ENCODE measurements at places on chromosomes 12 and 14.

GRCh38 chr12:48990552-48990951 is 8.6 kb downstream of the DDN start:
- DNase-seq, result no peak

DNA sequence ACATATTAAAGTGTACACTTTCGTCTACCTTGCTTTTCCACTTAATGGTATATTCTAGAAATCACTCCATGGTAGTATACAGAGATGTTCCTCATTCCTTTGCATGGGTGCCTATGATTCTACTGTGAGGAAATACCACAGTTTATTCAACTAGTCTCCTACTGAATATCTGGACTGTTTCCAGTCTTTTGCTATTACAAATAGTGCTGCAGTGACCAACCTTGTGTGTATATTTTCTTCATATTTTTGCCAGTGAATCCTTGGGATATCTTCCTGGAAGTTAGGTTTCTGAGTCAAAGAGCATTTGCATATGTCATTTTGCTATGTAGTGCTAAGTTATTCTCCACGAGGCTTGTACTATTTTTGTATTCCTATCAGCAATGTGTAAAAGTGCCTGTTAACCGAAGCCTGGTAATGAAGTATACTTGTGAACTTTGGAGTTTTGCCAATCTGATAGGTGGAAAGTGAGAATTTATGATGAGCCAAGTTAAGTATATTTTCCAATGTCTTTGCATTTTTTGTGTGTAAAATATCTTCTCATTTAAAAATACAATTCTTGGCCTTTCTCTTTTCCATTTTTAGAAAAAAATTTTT is 31.3 kb upstream of the TMEM263 start:
- no peak for DNase-seq

DNA sequence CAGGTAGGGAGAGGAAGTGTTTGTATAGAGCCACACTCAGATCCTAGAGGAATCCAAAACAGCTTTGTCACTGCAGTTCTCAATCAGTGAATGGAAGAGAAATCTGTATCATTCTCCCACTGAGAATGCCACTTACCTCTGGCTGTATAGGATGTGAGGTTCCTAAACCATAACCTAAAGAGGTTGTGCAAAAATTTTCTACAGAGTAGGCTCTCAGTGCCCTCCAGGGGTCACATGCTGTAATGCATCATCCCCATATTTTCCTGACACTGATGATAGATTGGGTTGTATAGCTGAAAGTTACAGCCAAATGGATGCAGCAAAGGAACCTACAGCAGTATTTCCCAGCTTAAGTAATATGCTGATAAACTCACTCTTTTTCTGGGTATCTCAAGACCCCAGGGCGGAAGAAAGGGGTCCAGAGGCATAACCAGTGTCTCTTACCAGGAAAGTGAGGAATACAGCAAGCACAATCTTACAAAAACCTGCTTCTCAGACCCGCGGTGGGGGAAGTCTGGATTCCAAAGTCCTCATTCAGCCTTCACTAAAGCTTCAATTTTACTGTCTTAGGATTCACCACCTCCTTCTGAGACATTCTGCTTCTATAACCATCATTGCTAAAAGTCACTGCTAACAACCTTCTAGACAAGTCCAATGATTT is 3.8 kb downstream of the BCDIN3D start:
- peak; percentile 42 for DNase-seq

DNA sequence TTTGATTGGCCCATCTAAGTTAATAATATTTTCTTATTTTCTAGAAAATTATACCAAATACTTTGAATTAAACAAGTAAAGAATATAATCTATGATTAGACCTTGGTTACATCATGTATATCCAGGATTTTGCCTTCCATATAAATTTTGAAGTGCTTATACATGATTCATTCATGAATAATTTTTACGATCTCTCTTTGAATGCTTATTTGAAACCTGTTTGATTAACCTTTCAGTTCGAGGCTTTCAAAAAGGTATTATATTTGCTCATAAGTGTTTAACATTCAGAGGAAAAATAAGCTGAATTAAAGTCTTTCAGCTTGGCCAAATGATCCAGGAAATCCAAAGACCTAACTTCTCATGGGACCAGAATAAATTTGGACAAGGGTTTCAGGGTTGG is 495.2 kb upstream of the GARIN6 start:
- no peak for DNase-seq

GRCh38 chr14:55794655-55795595 is 214.9 kb downstream of the KTN1 start:
- peak; percentile 35 for DNase-seq

- DNase-seq, result no peak
Observed at GRCh38 chr12:8664228-8664913, 1.7 kb upstream of the MFAP5 start.

GRCh38 chr12:132236129-132236929 is 92.1 kb downstream of the NOC4L start:
- DNase-seq, result no peak

Data from COLO829 (cell line).